ENCODE measurements at places on chromosomes 2 and 18. TPM values are rescaled to one million over a fixed set of nuclear protein-coding genes. Genes with fewer than 3 reads are reported as not detected.

The ACVR1C gene
- total RNA-seq = 2.2 TPM

The MFSD2B gene
- 0.13 TPM for total RNA-seq

The TACR1 gene
- not detected for total RNA-seq

The PPP1CB gene
- total RNA-seq = 131 TPM

The UPP2 gene
- not detected for total RNA-seq

The SPP2 gene
- total RNA-seq = not detected

The IL1RN gene
- 0.13 TPM for total RNA-seq

The LONRF2 gene
- not detected for total RNA-seq

The ZNG1B gene
- total RNA-seq = 9.6 TPM

The SCN1A gene
- total RNA-seq = not detected

The FBLN7 gene
- 1.8 TPM for total RNA-seq

The PPM1G gene
- total RNA-seq = 48.9 TPM

The COMMD1 gene
- 59.2 TPM for total RNA-seq

The CD8A gene
- total RNA-seq = not detected

The PRSS56 gene
- total RNA-seq = not detected

The APCDD1 gene
- total RNA-seq = 20.5 TPM

The GPC1 gene
- total RNA-seq = 124 TPM

The CREG2 gene
- total RNA-seq = 0.91 TPM

The MSGN1 gene
- not detected for total RNA-seq

The LCT gene
- 0.08 TPM for total RNA-seq

The LIMS3 gene
- total RNA-seq = 0.48 TPM

The CCBE1 gene
- total RNA-seq = 34.5 TPM

The SCTR gene
- not detected for total RNA-seq

The SYT4 gene
- total RNA-seq = not detected

The DPYSL5 gene
- not detected for total RNA-seq

The LYPD6B gene
- total RNA-seq = 0.13 TPM

Data from epithelial cell of alveolus of lung (primary cell).